Esophagus muscularis mucosa (tissue), 4 donors: ENCODE measurements at places on chromosomes 1 and 21. TPM values are rescaled to one million over a fixed set of nuclear protein-coding genes. Genes with fewer than 3 reads are reported as not detected.

DNA sequence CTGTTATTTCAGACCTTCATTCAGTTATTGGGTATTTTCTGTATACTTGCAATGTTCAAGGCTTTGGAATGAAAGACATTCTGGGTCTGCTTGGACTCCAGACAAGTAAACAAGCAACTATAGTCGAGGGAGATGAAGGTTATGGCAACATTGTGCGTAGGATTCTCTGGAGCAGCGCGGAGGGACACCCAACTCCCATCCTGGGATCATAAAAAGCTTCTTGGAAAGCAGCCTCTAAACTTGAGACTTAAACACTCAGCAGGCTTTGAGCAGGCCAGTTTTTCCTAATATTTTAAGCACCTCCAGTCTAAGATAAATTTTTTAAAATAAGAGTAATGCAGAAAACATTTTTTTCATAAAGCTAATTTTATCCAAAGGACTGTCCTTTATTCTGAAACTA is 7.6 kb upstream of the LYST start:
- no peak for DNase-seq

- DNase-seq, result no peak
Observed at GRCh38 chr1:237887542-237887941, 3.2 kb downstream of the ZP4 start.

Gene TMIGD3
- total RNA-seq, result 2.6 TPM

DNA sequence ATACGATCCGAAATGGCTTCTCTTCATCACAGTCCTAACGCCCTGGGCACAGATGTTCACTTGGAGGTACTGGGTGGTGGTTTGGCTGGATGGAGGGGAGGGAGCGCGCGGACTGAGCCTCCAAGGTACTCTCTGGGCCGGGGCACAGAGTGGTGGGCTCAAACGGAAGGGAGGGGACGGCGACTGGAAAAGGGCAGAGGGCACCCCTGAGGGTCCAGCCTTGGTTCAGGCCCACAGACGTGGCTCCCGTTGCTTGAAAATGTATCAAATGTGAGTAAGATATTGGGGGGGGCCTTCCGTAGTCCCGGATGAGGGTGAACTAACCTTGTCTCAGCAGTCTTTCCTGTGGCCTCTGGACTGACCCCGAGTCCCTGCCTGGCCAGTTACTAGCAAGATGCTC is 463 bp downstream of the IL12RB2 start:
- DNase-seq, result no peak

DNA sequence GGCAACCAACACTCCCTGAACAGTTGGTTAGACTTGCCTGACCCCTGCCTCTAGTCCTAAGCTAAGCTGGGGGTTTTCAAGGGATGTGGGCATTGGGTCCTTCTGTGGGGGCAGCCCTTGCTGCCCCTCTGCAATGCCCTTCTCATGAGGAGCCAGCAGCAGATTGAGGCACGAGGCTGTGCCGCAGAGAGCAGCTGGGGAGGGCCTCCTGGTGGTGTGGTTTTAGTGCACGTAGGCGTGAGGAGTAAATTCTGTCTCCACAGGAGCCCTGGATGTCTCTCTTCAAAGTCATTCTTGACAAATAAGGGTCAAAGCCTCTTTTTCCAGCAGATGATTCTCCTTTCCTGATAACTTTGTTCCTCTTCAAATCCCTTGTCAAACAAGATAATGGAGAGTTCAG is 31.8 kb upstream of the KLHDC7A start:
- DNase-seq, result no peak

GRCh38 chr1:230749635-230750034 is 2.4 kb downstream of the CAPN9 start:
- no peak for DNase-seq

DNA sequence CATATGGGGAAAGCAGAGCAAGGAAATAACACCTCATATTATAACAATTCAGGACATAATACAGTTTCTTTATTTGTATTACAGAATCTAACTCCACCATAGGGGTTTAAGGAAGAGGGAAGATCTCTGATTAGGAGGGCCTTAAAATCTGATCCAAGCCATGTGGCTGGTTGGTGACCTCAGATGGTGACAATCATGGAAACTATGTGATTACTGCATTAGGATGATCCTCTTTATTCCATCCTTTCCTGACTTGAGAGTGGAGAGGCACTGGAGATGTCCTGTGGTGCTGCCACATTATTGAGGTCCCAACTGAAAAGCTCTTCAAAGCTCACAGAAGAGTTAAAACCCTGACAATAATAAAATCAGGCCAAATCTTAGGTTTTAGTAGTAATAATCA is 168.1 kb upstream of the BEND5 start:
- DNase-seq, result no peak

DNA sequence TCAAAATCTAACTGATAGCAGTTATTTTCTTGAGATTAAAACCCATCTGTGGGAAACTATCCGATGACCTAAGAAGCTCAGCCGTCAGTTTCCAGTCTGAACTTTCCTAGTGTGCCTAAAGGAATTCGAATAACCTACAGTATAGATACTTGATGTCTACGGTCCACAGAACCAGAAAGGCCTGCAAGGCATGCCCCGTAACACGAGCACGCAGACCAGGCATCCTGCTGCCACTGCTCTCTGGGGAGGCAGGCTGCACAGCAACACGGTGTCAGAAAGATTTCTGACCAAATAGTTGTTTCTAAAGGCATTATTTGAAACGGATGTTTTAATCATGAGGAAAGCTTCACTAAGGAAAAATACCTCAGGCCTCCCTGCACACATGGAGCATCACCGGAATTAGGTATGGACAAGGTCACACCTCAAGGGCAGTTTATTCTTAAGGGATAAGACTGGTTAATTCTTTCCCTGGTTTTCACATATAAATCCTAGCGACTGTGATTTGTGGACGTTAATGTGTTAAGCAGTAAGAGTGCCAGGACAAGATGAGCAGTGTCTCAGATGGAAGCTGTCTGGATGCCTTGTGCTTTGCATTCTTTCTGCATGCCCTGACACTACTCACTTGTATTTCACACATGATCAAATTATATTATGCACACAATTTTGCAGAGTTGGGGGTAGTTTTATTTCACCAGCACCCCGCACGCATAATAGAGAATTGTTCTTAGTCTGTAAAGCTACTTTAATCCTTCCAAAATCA is 49.0 kb upstream of the NADK start:
- no peak for DNase-seq

DNA sequence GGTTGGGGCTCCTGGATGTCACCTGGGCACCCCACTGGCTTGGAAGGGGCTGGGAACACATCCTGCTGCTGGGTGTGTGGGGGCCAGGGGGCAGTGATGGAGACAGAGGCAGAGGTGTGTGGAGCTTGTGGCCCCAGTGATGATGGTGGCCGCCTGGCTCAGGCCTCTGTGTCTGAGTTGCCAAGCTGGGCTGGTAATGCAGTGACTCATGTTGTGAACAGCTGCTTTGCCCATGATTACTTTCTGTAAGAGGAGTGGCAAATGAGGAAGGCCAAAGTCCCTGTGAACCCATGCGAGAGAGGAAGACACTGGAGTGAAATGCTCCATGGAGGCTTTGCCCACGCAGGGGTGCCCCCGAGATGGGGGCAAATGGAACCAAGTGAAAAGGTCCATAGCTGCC is 86.8 kb downstream of the KCNJ6 start:
- DNase-seq, result no peak
